ENCODE measurements at places on chromosomes 16 and 17. TPM values are rescaled to one million over a fixed set of nuclear protein-coding genes. Genes with fewer than 3 reads are reported as not detected.

The NPIPA5 gene
- 1.5 TPM for total RNA-seq

The PRSS22 gene
- not detected for total RNA-seq

The BPTF gene
- 21.8 TPM for total RNA-seq

The ACE gene
- 2.0 TPM for total RNA-seq

The SOST gene
- 115 TPM for total RNA-seq

The OMG gene
- total RNA-seq = 11.0 TPM

The TMEM98 gene
- 224 TPM for total RNA-seq

The CD300LD gene
- total RNA-seq = not detected

The MILR1 gene
- 6.2 TPM for total RNA-seq

The DPH1 gene
- 13.0 TPM for total RNA-seq

The LITAFD gene
- total RNA-seq = not detected

The CNTD1 gene
- not detected for total RNA-seq

The C16orf96 gene
- not detected for total RNA-seq

The TEX19 gene
- not detected for total RNA-seq

The TMEM220 gene
- 1.7 TPM for total RNA-seq

The KRT25 gene
- total RNA-seq = not detected

The HS3ST6 gene
- not detected for total RNA-seq

The MSLN gene
- not detected for total RNA-seq

The ZNF207 gene
- 54.5 TPM for total RNA-seq

The OR3A3 gene
- total RNA-seq = not detected

The AXIN2 gene
- total RNA-seq = 2.6 TPM

The CDH8 gene
- 9.5 TPM for total RNA-seq

The TNFSF13 gene
- total RNA-seq = 1.1 TPM

The C17orf67 gene
- total RNA-seq = 0.68 TPM

The BLMH gene
- 28.5 TPM for total RNA-seq

The ATXN7L3 gene
- total RNA-seq = 20.9 TPM

The KRTAP3-2 gene
- not detected for total RNA-seq

The CD19 gene
- not detected for total RNA-seq

The GNG13 gene
- not detected for total RNA-seq

The COASY gene
- total RNA-seq = 8.2 TPM

The CAMKK1 gene
- 2.3 TPM for total RNA-seq

The CSH2 gene
- not detected for total RNA-seq

The ATP1B2 gene
- not detected for total RNA-seq

The KRT9 gene
- total RNA-seq = not detected

Data from smooth muscle cell of the coronary artery (primary cell).